Stimulated activated CD4-positive, alpha-beta T cell treated with anti-CD3 and anti-CD28 coated beads, Interleukin-15, amount 100 ng/mL, for 1 hour (primary cell): ENCODE measurements at places on chromosomes 5 and 9.

- no peak for DNase-seq
Observed at GRCh38 chr9:79104216-79104615, 467.5 kb upstream of the TLE4 start.

- no peak for DNase-seq
Observed at GRCh38 chr9:135747311-135747710, 45.3 kb downstream of the KCNT1 start.

DNA sequence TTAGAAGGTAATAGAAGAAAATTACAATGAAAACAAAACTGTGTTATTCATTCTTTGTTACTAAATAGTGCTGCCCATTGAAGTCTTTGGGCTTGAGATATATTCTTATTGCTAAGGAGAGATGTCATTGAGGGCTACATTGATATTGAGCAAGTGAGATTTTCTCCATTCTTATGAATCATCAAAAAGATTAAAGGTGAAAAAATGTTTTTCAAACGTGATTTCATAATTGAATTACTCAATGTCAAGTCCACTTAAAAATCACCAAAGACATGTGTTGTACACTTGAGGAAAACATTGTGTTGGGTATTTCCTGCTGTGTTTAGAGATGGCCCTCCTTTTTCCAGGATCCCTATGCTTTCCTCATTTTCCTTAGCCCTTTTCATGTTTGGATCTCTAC lies 448.1 kb downstream of the NFIB start:
- DNase-seq = no peak

- peak; percentile 89 for DNase-seq
Observed at GRCh38 chr9:121121582-121122087, 46.9 kb downstream of the CNTRL start.

DNA sequence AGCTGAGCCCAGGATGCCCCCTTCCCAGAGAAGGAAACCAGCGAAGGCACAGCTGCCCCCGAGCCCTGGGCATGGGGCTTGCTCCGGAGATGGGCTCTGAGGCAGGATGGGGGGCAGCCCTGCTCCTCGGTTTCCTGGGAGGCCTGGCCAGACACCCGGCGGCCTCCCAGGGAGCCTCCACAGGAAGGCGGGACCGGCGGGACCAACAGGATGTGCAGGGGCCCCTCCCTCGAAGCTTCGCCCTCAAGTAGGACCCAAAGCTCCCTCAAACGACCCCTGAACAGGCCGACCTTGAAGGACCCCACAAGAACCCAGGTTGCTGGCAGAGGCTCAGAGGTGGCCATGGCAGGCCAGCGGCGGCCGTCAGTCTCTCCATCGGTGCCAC lies 11.7 kb downstream of the EXD3 start:
- no peak for DNase-seq

GRCh38 chr9:112711050-112711689 lies 6.7 kb downstream of the INIP start:
- DNase-seq = no peak

GRCh38 chr5:6328173-6328572 lies 50.2 kb downstream of the MED10 start:
- DNase-seq = no peak

- DNase-seq = no peak
Observed at GRCh38 chr5:140041492-140042392, 1.4 kb downstream of the NRG2 start.
